CD4-positive, alpha-beta T cell (primary cell): ENCODE measurements at places on chromosomes 11 and 22.

DNA sequence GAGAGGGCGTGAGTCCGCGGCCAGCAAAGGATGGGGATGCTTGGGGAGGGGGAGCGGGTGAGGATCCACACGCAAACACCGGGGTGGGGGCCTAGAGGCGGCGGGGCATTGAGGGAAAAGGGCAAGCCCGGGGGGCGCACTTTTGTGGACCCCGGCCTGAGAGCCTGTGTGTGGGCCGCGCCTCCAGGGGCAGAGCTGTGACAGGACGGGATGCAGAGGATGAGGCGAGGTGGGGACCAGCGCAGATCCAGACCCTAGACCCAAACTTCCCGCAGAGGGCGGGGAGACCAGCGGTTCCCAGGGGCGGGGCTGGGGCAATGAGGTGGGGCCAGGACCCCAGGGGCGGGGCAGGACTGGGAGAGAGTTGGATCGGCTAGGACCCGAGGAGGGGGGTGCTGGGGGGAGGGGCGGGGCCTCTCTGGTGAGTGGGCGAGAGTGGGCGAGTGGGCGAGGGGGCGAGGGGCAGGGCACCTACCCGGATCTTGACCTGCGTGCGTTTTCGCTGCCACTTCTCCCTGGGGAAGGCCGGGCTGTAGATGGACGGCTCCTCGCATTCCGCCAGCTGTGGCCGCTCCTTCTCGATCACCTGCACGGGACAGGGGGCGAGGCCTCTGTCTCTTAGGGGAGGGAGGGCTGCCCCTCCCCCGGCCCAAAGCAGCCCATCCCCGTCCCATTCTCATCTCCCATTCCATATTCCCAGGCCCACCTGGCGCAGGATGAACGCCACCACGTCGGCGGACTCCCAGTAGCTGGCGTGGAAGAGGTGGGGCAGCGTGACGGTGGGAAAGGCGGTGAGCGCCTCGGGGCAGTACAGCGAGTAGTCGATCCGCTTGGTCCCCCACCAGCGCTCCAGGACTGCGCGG is 10.6 kb downstream of the PITPNM1 start:
- no peak for DNase-seq

DNA sequence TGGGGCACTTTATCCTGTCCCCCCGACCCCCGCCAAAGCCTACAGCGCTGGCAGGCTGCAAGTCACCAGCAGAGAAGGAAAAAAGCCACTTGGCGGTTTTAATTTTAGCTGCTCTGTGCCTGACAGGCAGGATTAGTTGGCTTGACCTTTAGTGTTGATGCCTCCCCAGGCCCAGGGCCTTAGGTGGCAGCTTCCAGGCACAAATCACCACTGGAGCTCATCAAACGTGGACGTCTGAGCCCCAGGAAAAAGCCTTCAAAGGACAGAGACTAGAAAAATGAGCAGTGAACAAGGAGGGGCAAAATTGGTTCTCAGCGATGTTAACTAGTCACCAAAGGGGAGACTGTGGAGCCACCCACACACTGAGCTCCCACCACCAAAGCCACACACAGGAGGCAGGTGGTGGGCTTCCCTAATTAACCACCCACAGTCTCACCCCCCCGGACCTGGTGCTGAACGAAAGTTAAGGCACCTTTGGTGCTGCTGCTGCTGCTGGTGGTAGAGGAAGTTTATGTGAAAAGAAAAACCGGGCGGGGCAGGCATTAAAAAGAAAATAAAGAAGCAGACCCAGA is 4.4 kb upstream of the PYGM start:
- peak; percentile 57 for DNase-seq

GRCh38 chr11:25068451-25068850 is 571.6 kb downstream of the LUZP2 start:
- no peak for DNase-seq

GRCh38 chr11:57073128-57073527 is 84.4 kb downstream of the OR5AK2 start:
- no peak for DNase-seq

GRCh38 chr11:40882301-40882700 is 577.2 kb downstream of the LRRC4C start:
- no peak for DNase-seq

GRCh38 chr22:28002863-28003565 is 84.0 kb upstream of the PITPNB start:
- DNase-seq, result no peak

DNA sequence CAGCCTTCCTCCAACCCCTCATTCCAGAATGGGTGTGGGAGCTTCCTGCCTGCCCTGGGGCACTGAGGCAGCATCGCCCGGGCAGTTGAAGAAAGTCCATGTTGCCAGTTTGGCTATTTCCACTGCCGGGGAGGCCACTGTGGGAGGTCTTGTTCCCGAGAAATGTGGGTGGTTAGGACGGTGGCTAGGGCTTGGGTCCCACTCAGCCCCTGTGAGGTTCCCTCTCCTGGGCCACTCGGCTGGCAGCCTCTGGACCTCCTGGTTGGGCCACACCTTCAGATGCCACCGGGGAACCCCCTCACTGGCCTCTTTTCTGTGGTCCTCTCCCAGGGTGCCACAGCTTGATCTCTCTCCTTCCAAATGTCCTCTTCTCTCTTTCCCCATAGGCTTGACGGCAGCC is 5.1 kb upstream of the PPP6R3 start:
- no peak for DNase-seq

DNA sequence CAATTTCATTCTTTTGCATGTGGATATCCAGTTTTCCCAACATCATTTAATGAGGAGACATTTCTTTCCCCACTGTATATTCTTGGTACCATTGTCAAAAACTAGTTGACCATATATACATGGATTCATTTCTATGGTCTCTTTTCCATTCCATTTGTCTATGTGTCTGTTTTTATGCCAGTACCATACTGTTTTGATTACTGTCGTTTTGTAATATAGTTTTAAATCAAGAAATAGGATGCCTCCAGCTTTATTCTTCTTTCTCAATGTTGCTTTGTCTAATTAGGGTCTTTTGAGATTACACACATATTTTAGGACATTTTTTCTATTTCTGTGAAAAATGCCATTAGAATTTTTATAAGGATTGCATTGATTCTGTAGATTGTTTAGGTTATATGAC is 177.5 kb upstream of the POU2AF2 start:
- DNase-seq, result no peak

DNA sequence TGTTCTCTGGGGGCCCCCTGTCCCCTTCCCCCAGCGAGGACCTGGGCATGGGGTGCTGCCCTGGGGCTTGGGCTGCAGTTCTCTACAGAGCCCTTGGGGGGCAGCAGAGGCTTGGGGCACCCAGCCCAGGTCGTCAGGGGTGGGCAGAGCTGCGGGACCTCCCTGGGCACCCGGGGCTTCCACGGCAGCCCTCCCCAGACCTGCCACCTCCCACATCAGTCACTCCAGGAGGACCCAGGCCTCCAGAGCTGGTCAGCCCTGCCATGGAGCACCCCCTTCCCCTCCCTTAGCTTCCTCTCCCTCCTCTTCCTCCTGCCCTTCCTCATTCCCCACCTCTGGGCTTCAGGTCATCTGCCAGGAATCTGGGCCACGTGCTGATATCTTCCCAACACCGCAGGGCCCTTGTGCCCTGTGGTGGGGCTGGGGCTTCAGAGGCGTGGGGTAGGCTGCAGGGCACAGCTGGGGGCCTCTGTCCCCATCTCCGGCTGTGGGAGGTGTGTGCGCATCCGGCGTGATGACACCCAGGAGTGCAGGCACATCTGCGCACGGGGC is 5.8 kb downstream of the TSPAN4 start:
- DNase-seq, result peak; percentile 73

GRCh38 chr11:65414776-65415498 is 7.7 kb upstream of the NEAT1 start:
- DNase-seq, result no peak

- DNase-seq, result no peak
Measured at GRCh38 chr11:15673408-15673831, 558.7 kb downstream of the INSC start.

GRCh38 chr22:30575859-30576258 is 1.4 kb upstream of the GAL3ST1 start:
- no peak for DNase-seq

DNA sequence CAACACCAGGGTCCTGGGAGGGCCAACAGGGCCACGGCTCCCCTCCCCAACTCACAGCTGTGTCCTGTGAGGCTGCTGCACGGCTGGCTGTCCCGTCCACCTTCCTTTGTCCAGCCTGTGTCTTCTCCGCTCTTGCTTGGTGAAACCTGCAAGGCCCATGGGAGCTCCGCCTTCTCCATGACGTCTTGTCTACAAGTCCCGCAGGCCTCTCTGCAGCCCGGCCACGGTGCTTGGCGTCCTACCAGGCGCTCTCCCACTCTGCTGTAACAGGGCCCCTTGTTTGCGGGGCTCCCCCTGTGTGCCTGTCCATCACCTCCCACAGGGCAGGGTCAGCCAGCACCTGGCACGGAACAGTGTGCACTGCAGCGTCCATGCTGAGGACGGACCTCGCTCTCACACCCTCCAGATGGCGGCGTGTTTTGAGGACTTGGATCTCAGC is 866.8 kb downstream of the TBC1D22A start:
- DNase-seq, result no peak
